ENCODE measurements at places on chromosomes 3 and 15.

DNA sequence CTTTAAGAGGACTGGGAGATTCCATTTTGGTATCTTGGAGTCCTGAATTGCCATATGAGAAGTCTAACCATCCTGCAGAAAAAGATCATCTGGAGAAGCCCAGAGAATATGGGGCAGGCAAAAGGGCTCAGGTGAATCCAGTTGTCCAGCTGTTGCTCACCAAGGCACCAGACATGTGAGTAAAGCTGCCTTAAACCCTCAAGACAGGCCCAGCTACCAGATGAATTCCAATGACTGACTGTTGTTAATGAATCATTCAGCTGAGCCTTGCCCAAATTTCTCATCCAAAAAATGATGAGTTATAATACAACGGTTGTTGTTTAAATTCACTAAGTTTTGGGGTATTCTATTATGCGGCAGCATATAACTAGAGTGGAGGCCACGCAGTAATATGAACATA, 22.0 kb upstream of the NANOGP8 start:
- no peak for DNase-seq

- DNase-seq = no peak
Measured at GRCh38 chr3:111662012-111662411, 66.9 kb upstream of the ZBED2 start.

DNA sequence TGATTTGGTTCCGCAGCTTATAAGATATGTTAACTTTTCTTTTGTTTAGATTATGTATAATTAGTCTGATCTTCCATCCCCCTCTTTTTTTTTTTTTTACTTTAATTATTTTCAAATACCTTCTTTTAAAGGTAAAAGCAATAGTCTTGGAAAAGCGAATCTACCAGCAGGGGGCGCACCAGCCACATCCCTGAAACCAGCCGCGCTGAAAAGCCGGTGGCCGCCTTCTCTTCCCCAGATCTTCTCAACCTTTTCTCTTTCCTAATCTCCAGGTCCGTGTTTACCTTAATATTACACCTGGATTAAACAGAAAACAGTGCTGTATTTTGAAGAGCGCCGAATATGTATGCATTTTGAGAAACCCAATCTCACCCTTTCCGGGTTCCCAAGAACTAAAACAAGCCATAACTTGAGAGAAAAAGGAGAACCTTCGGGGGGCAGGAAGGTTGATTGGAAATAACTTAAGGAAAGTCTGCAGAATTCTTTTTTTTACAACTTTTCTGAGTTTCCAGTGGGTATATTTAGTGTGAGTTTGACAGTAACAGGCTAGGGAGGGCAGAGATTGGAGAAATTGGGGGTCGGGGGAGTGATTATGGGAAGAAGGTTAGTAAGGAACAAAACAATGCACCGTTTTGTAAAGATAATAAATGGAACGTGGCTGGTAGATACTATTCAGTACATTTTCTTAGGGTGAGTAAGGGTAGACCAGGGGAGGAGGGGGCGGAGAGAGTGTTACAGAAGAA, 2.0 kb upstream of the SOX2 start:
- DNase-seq = peak; percentile 40

DNA sequence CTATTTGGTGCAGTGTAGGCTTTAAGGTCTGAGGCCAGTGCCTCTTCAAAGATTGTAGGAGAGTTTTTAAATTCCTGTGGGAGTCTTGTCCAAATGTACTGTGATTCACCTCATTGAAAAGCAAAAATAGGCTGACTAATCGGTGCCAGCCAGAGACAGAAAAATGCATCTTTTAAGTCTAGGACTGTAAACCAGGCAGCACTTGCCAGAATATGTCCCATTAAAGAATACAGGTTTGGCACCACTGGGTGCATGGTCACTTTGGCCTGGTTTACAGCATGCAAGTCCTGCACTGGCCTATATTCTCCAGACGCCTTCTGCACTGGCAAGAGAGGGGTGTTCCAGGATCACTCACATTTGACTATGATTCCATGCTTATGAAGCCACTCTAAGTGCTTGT, 20.3 kb upstream of the NOX5 start:
- peak; percentile 76 for DNase-seq

- no peak for DNase-seq
Measured at GRCh38 chr3:47884603-47885002, 81.7 kb downstream of the DHX30 start.

GRCh38 chr3:22495241-22495640, 707.9 kb upstream of the UBE2E2 start:
- no peak for DNase-seq

DNA sequence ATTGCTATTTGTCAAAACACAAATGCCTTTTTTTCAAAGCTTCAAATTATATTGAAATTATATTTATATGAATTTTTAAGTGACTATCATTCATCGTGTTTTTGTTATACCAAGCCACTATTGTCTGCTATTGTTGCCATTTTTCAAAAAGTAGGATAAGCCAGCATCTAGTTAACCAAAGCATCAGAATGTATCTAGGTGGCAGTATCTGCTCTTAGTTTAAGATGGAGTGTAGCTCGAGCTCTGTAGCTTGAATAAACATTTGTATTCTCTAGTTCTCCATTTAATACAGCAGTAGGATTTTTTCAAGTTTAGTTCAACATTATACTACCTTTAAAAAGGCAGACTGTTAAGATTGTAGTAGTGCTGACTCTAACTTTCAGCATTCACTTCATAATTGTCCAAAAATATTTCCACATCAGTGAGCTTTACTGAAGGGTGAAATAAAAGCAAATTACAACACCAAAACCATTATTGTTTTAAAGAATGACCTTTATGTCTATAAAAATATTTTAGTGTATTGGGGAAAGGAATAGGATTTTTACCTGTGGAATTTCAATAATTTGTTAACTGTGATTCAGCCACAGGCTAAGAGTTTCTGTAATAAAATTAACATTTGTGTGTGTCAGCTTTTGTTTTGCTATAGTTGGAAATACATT, 19.6 kb upstream of the C15orf61 start:
- peak; percentile 48 for DNase-seq

- DNase-seq = no peak
Measured at GRCh38 chr3:111926266-111926676, 52.6 kb upstream of the ABHD10 start.

DNA sequence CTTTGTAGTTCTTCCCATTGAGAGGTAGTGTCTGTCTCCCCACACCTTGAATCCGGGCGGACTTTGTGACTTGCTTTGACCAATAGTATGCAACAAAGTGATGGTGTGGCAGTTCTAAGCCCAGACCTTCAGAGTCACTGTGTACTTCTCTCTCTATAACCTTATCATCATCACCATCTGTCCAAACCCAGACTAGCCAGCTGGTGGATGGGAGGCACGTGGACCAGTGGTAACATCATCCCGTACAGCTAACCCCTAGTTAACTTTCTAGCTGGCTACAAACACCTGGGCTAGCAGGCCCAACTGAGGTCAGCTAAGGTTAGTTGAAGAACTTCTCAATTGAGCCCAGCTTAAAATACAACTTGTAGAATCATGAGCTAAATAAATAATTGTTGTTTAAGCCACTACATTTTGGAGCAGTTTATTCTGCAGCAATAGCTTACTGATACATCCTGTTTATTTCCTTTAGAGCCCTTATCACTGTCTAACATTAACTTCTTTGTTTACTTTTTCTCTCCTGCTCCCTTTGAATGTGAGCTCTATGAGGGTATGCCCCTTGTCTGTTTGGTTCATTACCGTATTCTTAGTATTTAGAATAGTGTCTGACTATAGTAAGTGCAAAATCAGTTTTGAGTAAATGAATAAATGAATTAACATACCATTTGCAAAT, 11.5 kb upstream of the CCR9 start:
- DNase-seq = no peak

DNA sequence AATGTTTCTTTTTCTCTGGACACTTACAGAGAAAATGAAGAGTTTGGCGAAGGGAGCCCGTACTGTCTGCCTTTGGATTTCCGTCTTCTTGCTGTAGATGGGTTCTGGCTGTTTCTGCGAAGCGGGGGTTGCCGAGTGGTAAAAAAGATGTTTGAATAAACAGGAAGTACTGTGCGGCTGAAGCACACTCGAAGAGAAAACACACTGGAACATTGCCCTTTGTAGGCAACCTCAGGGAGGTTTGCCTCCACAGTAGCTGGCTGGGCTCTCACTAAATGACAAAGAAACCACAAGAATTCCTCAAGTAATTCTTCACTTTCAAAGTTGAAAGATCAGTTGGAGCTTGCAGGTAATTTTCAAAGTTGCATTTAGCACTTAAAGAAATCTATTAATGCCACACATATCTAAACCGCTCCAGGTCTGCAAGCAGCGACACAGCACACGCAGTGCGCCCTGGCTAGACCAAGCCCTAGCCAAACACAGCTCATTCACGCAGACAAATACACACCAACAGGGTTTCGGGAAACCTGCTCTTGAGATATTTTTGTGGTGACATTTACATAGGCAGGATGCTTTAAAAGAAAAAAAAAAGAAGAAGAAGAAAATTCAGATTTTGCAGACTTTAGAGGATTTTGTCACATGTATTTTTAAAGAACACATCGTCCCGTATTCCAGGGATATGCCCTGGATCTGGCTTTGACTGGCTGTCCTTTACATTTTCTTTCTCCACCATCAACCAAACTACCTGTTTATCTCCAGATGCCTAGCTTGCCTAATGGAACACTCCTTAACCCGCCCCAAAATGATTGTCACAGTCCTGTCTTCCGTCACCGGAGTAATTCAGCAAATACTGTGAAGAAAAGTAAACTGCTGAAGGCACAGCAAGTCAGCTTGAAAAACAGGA, 452.8 kb downstream of the FOXP1 start:
- DNase-seq = peak; percentile 63

DNA sequence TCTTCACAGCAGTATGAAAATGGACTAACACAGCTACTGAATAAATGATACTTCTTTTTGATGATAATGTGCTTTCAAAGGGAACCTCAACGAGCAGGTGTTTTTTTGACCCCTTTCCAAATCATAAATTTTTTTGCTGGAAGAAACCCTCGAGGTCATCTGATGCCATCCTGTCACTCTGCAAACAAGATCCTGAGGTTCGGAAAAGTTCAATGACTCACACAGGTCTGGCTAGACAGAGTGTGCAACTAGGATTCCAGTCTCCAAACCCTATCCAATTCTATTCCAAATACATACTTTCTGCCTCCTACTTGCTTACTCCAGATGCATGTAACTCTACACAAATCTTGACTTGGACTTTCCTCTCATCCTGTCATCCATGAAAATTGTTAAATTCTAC, 124.7 kb downstream of the NEDD4 start:
- DNase-seq = no peak

- peak; percentile 71 for DNase-seq
Measured at GRCh38 chr3:135007607-135008006, 212.5 kb downstream of the EPHB1 start.

DNA sequence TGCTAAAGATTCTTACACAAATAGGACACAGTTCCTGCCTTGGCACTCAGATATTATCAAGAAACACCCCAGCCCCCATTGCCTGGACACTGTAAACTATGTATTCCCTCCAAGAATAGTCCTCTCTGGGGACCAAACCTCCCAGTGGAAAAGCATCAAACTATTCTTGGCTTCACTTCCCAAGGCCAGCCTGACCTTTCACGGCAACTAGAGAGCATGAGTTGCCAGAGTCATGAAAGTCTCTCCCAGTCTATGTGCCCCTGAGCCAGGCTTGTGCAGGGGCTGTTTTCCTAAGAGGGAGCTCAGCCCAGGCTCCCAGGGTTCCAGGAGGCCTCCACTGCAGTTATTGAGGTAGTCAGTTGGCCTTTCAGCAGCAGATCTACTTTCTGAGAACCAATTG, 251.9 kb upstream of the TGFBR2 start:
- DNase-seq = no peak

- no peak for DNase-seq
Measured at GRCh38 chr3:141737093-141737492, 1.0 kb upstream of the RNF7 start.

- DNase-seq = no peak
Measured at GRCh38 chr3:141355242-141355641, 13.1 kb upstream of the ZBTB38 start.

DNA sequence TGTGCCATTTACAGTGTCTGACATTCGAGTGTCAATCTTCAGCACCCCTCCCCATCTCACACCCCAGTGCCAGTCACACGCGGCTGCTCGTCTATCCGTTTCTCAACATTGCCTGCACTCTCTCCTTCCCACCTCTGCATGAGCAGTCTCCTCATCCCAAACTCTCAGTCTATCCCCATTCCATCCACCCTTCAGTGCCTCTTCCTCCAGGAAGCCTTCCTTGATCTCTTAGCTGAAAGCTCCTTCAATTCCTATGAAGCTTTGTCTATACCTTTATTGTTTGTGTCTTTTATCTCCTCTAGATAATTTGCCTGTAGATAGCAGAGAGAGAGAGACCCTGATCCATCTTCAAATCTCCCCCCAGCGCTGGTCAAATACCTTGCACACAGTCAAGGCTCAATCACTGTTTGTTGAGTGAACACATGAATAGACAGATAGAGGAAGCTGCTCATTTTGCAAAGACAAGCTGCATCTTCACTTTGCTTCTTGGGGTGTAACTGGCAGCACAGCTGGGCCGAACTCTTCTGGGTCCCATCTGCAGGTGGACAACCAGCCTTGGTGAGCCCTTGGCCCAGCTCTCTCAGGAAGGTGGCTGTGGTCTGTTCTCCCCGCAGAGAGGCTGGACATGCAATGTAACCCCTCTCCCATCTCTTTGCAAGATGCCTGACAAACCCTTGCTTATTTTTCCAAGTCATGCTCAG, 52.8 kb downstream of the ITGA11 start:
- DNase-seq = no peak

DNA sequence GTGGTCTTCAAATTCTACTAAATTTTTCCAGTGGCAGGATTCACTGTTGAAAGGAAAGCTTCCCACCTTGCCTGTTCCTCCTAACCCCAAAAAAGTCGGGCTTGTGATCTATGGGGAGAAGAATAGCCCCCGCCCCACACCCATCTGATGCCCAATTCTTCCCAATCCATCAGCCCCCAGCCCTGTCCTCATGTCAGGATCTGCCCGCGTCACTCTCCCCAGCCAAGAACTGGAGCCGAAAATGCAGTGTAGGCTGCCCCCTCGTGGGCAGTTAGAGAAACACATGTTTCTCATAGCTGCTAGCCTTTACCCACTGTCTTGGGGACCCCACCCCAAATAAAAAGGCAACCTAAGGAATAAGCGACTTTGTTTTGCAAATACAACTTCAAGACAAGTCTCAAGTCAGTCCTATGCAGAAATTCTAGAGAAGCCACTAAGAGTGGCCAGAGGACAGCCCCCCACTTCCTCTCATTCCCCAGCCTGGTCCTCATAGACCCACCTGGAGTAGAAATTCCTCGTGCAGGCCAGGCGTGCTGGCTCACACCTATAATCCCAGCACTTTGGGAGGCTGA, 13.0 kb upstream of the CSK start:
- peak; percentile 25 for DNase-seq

GRCh38 chr3:144363856-144364255, 392.2 kb downstream of the DIPK2A start:
- no peak for DNase-seq

- DNase-seq = no peak
Measured at GRCh38 chr3:34837848-34838741, 801.2 kb upstream of the ARPP21 start.
